ENCODE measurements at places on chromosomes 6 and 20.
A peak's percentile ranks its signal among the peaks of the same experiment; 100 is the strongest.

DNA sequence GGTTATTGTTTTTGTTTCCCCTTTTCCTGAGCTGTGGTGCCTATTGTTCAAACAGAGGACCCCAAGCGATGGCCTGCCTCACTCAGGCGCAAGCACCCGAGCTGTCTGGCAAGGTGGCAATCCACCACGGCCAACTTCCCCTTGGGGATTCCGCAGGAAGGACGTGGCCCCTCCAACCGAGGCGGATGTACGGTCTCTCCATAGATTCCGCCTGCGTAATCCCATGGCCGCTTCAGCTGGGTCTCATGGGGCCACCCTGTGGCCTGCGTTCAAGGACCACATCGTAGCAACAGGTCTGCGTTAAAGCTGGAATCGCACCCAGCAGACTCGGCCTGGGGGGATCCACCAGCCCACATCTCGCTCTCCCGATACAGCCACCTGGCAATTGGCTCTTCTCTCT, 79.9 kb downstream of the CEBPB start:
- DNase-seq: no peak

GRCh38 chr6:124028117-124028516, 224.5 kb downstream of the NKAIN2 start:
- DNase-seq: no peak

DNA sequence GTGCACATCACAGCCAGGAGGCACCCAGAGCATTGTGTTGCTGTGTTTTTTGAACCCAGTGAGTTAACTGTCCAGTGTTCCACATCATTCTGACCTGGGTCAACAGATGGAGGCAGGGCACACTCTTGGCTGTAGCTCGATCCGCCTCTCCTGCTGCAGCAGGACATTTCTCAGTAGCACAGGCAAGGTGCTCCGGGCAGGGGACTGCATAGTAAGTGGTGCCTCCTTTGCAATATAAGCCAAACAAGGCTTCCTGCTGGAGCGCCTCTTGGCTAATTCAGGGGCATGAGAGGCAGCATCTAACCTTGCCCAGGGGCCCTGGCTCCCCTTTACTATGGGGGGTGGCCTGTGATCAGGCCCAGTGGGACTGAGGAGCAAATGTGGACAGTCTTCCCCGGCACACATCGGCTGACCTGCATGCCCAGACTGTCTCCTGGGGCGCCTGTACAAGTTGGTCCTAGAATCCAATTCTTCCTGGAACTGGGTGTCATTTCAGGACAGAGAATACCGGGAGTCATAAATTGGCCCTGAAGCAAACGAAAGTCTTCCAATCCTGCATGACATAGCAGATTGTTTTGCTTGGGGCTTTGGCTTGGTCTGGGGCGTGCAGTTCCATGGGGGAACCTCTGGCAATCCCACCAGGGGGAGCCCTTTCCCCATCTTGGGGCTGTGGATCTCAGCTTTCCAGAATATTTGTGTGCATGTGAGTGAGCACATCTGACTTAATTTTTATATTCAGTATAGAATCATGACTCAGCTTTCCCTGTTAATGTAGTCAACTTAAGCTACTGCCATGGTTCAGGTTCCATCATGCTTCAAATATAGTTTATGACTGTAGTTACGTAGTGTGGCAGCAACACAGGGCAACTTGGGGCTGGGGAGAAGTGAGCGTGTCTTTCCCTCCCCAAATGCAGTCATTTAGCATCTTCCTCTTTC, 56.0 kb upstream of the DDR1 start:
- peak; percentile 66 for DNase-seq

- no peak for DNase-seq
Measured at GRCh38 chr20:37584238-37584807, 56.6 kb upstream of the BLCAP start.

DNA sequence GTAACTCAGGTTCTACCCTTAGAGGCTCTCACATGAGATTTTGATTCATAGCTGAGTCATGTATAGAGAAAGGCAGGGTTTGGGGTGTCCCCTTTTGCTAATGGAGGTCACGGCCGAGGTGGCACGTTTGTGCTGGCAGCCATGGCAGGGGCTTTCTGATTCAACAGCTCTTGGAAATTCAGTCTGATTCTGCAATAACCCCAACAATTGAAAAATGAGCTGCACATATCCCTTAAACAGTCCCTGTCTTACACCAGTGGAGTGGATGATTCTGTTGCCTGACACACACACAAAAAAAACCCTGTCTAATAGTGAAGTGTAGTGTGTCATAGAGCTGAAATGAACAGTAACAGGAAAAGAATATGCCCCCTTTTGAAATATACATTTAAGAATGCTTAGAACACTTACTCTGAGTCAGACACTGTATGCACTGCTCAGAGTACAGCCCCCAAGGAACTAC, 40.4 kb upstream of the ARG1 start:
- DNase-seq: peak; percentile 21

DNA sequence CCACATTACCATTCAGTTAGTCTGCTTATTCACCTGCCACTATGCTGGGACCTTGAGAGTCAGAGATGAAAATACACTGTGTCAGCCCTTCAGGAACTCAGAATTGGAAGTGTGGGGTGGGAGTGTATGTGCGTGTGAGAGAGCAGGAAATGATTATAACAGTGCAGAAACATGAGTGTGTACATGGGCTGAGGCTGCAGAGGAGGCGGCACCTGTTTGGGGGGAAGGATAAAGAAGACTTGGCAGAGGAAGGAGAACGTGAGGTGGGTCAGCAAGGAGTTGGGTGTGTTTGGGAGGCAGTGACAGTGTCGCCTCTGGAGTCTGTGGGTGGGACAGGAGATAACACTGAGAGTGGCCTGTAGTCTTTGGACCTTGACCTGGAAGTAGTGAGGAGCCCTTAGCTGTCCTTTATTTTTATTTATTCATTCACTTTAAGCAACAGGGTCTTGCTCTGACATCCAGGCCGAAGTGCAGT, 3.1 kb downstream of the CHMP4B start:
- DNase-seq: no peak

DNA sequence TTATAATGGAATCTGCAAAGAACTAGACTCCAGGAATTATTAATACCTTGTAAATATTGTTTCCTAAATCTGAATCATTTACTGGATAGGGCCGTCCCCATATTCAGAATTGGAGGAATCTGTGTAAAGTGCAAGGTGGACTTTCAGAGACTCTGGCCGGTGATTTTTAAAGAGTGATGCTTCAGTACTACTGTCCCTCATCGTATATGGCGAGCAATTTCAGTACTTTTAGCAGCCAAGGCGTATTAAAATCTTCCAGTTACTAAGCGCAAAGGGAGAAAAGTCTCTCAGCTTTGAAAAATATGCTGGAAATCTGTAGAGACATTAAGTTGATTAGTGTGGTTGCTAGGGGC, 483 bp downstream of the SMIM26 start:
- no peak for DNase-seq

GRCh38 chr6:124854338-124854922, 107.8 kb upstream of the RNF217 start:
- DNase-seq: no peak

DNA sequence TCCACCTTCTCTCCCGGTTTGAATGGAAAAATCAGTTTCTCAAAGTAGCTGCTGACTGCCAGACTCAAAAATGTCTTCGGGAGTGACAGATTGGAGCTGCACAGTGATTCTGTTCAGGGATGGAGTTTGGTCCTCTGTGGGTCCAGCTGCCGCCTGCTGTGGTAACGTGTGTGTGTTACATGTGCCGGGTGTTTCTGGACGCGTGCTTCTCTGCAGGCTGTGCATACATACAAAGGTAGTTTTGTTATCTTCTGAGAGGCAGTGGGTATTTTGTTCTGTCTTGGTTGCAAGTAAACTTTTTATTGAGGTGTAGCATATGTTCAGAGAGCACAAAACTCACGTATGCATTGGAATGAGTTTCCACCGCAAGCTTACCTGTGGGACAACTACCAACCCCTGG, 41.3 kb upstream of the NAA20 start:
- DNase-seq: no peak

DNA sequence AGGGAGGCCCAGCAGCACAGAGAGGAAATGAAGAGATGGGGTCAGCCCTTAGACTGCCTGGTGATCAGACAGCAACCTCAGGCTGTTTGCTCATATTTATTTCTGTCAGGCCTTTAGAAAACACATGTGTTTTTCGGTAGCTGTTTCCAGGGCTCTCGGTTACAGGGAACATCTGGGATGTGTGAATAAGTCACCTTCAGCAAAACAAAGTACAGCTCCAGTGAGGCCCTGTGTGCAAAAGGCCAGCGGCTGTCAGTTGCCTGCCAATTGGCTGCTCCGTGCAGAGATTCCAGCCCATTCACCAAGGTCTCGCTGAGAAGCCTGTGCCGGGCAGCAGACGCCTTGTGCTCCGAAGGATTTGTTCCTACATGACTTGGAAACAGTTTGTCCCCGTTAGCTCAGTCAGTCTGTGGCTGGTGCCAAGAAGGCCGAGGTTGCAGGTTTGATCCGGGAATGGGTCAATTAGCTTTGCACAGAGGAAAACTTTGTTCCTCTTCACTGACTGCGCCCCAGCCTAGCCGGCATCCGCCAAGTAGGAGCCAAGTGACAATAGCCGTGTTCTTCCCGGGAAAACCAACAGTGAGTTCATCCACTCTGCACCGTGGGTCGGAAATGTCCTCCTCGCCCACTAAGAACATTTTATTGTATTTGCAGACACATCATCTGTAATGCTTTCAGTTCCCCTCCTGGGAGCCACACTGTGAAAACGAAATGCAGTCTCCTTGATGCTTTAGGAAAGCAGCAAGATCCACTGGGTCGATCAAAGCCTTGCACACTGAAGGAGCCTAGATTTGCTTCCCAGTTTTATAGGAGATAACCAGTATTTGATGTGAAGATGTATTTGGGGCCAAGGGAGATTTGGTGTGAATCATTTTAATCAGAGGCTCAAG, 315.4 kb upstream of the CDYL start:
- no peak for DNase-seq

DNA sequence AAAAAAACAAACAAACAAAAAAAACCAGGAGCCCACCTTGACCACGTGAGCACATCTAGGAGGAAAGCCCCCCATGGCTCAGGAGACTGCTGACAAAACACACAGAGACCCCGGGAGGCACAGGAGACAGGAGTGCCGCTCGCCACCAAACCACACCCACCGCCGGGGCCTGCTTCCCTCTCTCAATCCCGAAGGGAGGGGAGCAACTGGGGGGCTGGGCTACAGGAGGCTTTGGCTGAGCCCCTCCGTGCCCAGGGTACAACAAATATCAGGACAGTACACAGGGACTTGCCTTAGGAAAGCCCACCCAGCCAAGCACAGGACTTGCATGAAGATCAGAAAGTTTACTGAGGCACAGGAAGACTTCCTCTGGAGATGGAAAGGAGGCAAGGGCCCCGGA, 102.5 kb downstream of the TAF4 start:
- DNase-seq: no peak

DNA sequence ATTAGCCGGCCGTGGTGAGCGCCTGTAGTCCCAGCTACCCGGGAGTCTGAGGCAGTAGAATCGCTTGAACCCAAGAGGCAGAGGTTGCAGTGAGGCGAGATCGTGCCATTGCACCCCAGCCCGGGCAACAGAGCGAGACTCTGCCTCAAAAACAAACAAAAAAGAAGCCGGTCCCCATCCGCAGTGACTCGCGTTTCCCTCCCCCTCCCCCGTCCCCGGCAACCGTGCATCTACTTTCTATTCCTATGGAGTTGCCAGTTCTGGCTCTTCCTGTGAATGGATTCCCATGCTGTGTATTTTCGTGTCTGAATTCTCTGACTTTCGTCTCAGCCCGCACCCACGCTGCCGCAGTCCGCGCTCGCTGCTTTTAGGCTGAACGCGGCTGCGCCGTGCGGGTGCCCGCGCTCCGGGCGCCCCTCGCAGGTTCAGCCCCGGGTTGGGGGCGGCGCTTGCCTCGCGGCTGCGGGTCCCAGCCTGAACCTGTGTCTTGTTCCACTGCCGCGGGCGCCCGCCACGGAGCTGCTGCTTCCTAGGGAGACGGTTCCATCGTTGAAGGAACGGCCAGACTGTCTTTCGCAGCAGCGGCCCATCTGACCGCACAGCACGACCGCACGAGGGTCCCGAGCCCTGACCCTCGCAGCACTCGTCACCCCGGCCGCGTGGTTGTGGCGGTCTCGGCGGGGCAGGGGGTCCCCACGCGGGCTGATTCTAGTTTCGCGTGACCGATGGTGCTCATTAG, 1.1 kb upstream of the MRGBP start:
- DNase-seq: peak; percentile 59

GRCh38 chr6:43493833-43494232, 16.3 kb downstream of the LRRC73 start:
- DNase-seq: no peak

DNA sequence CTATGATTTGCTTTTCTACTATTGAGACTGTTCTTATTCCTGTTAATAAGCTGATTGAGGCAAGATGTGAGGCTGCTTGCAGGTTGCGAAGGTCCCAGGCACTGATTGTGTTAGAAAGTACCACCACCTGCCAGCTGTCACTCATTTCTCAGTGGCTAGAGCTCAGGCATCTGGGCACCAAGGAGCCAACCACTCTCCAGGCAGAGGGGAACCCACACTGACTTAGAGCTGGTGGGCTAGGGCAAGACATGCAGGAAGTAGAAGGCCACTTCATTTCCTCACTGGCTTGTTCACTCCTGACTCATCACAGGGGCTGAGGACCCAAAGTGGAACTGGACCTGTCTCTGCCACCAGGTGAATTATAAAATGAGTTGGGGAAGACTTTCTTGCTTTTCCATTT, 7.8 kb upstream of the DLL1 start:
- no peak for DNase-seq

- DNase-seq: no peak
Measured at GRCh38 chr20:3251806-3252205, 12.8 kb upstream of the SLC4A11 start.

DNA sequence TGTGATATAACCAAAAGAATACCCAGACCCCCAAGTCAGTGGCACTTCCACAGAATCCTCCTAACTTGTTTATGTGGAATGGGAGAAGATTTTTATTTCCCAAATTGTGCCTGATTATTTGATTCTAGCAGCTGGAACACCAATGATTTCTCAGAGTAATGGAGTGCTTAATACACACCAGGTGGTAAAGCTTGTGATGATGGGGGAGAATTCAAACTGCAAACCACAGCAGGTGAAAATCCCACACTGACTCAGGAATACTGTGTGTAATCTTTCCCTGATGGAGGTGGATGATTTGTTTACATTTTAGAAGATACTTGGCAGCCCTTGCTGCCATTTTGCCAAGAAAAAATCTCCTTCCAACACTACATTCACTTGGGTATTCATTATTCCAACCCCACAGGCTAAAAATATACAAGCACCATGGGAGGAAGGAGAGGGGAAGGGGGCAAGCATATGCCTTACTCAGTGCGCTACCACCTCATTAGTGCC, 212.7 kb upstream of the PLN start:
- no peak for DNase-seq
